ENCODE measurements at places on chromosomes 5 and 9.

DNA sequence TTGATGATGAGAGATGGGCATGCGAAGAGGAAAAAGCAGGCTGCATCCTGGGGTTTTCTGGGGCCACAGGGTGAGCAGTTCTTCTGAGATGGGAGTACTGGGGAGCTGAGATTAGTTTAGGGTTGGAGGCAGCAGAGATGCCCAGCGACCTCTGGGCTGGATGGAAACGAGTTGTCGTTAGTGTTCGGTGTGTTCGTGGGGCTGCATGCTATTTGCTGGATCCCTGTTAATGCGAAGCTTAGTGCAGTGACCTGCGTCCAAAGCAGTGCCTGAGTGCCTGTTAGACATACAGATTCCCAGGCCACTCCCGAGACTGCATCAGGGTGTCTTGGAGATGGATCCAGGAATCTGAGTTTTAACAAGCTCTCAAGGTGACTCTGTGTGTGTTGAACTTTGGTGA is 201.3 kb downstream of the CACNA1B start:
- DNase-seq: no peak

- DNase-seq: no peak
Observed at GRCh38 chr9:121631978-121632418, 19.4 kb upstream of the DAB2IP start.

- DNase-seq: no peak
Observed at GRCh38 chr9:119810645-119811429, 441.6 kb upstream of the BRINP1 start.

GRCh38 chr5:173970878-173971650 is 17.9 kb upstream of the C5orf47 start:
- no peak for DNase-seq

- no peak for DNase-seq
Observed at GRCh38 chr5:135103575-135103853, 69.5 kb upstream of the PITX1 start.
